ENCODE measurements at places on chromosomes 2 and 18.

GRCh38 chr2:241612156-241613016 lies 24.6 kb downstream of the THAP4 start:
- no peak for DNase-seq

DNA sequence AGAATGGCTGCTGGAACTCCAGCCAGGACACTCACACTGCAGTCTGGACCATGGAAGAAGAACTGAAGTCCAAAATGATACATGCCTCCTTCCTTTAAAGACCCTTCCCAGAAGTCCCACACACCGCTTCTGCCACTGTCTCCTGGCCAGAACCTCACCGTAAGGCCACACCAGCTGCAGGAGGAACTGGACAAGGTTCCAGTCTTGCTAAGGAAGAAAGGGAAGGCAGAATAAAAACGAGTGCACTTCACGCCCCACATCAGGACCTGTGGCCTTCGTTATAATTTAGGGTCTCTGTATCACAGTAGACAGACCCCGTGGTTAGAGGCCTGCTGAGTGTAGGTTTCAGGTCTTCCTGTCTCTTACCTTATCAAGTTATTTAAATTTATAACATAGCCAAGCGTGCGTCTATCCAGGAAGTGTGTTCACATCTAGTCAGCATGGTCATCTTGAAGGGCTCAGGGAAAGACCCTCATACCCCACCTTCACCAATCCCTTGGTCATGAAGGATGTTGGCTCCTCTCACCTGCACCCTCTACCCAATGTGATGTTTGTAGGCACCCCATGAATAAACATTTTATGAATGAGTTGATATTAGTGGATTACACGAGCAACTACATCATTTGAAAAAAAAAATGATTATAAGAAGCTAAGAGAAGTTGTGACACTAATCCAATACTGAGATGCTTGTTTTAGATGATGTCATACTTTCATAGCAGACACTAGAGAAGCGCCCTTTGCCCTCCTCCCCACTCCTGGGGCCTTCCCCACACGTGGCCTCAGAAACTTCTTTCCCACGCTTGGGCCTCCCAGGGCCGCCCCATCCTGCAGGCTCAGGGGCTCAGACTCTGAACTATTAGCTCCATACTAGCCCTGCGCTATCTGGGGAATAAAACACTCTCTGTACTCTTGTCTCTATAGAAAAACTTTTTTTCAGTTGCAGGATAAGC lies 157.6 kb downstream of the FAM210A start:
- DNase-seq, result no peak

DNA sequence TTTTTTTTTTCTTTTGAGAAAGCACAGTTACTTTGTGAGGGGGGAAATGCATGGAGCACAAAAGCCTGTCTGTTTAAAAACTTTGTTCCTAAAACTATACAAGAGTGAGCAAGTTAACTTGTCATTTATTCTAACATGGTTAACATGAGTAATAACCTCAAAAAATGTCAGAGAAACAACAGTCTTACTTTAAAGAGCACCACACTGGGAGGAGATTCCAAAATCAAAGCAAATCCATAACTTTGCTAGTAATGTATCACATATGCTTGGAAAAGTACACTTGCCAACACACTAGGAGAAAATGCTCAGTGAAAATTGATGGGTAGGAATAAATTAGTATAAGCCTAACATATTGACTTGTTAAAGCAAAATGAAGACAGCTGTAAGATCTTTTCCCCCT lies 157.1 kb downstream of the PRPF40A start:
- no peak for DNase-seq

GRCh38 chr2:105732955-105733607 lies 11.6 kb upstream of the NCK2 start:
- DNase-seq, result no peak

GRCh38 chr2:221716426-221717303 lies 144.6 kb upstream of the EPHA4 start:
- DNase-seq, result no peak

- DNase-seq, result no peak
Observed at GRCh38 chr2:200738590-200738989, 73.1 kb upstream of the BZW1 start.

GRCh38 chr2:189477756-189478155 lies 36.5 kb downstream of the WDR75 start:
- DNase-seq, result no peak

DNA sequence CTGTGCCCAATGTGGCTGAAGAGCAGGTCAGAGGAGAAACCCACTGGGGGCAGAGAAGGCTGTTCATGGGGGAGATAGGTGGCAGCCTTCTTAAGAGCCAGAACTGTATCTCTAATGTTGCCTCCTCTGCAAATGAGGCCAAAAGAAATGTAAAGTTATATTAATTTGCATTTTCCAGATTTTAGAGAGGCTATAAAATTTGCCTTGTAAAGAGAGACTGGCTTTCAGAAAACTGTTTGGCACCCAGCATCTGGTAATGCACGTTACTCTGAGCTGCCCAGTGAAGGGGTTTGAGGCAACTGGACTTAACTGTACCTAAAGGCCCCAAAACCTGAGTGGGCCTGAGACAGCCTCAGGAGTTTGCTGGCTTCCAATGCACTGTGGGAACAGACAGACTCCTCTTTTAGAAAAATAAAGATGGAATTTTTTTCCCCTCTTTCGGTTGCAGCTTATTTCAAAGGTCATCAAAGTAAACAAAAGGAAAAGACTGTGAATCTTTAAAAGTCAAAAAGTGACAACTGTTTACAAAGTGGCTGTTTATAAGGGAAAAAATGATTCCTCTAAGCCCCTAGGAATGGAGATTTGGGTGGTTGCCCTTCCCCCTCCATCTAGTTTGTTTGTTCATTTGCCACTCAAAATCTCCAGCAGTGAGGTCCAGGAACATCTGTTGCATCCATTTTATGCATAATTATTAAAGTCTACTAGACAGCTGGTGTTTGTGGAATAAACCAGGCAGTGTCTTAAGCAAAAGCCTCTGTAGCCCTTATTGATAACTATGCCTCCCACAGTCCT lies 132.2 kb upstream of the ZFP36L2 start:
- DNase-seq, result peak; percentile 86

DNA sequence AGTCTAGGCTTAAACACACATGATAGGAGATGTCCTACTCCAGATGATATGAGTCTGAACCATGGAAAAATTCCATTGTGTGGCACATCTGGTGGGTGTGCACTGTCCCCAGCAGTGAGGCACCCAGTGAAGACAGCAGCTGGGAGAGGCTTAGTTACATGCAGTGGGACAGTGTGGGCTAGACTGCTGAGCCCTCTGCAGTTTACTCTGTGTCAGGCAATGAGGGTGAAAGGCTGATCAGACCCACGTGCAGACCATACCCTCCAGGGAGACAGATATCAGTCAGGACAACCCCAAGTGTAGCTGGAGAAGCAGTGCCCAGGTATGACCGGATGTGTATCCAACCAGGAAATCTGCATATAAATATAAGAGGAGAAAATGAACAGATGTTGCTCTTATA lies 13.4 kb downstream of the IL37 start:
- DNase-seq, result peak; percentile 4

GRCh38 chr18:2139691-2140090 lies 431.6 kb downstream of the METTL4 start:
- DNase-seq, result no peak

- no peak for DNase-seq
Observed at GRCh38 chr2:233546101-233546500, 20.5 kb downstream of the USP40 start.

GRCh38 chr18:68121308-68121707 lies 593.6 kb downstream of the TMX3 start:
- DNase-seq, result no peak

Data from NCI-H524 (cell line).